ENCODE measurements at places on chromosomes 2 and 18.

GRCh38 chr2:9773903-9774239, 69.4 kb upstream of the TAF1B start:
- no peak for DNase-seq

DNA sequence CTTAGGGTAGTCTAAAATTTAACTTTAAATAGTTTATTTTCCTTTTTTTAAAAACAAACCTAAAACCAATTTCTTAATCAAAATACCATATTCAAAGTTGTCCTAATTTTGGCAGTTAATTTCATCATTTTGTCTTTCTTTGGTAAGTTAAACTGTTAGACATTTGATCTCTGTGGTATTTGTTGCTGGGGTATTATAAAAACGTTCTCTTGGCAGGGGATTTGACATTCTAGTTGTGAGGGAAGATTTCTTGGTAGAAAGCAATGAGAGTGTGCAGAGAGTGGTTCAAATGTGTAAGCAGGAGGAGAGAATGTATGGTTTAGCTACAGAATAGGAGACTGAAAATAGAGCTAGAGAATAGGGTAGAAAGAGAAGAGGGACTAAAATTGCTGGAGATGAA, 14.6 kb downstream of the GULP1 start:
- no peak for DNase-seq

DNA sequence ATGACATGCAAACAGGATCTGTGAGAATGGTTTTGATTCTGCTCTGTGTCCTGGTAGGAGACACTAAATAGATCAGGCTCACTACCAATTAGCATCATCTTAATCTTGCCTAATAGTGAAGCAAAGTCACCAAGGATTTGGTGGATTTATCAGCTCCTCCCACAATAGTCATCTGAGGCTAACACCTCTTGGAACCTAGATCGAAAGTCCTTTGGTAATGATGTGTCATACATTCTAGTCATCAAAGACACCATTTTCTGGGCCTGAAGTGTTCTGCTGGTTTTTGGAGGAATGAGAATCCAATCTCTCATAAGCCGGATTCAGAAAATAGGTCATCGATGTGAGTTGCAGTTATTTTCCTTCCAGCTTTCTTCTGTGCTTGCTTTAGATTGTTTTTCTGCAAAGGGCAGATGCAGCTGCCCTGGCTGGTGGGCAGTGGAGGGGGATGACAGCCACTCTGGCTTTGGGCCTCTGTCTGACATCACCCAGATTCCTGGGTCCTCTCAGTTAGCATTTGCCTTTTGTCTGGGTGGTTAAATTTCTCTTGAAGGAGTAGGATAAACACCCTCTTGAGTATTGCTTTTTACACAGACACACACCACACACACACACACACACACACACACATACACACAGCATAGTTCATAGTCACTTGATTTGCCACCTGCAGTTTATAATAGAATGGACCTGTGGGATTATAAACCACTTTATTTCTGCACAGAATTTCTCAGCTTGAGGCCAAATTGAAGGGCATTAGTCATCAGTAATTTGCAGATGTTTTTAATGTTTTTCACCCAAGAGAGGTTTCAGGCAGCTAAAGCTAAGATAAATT, at the start of gene MYO3B:
MYO3B (plus strand) TSS at position 198 of the 832 bp plus-strand sequence; CDS start at position 339, 141 bp downstream.
- DNase-seq, result no peak

DNA sequence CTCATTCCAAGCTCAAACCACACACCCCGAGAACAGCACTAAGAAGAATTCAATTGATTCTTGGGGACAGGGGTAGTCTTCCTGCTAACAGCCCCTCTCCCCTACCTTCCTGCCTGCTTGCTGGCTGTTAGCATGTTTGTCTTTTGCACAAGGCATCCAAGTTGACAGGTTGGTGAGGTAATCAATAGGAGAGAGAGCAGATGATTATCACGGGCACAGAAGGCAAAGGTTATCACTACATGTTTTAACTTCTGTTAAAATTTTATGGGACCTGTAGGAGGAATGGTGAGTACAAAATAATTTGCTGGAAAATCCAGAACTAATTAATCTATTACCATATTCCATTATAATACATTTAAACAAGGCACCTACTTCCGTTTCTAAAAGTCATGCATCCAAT, 442.1 kb upstream of the TCF4 start:
- no peak for DNase-seq

DNA sequence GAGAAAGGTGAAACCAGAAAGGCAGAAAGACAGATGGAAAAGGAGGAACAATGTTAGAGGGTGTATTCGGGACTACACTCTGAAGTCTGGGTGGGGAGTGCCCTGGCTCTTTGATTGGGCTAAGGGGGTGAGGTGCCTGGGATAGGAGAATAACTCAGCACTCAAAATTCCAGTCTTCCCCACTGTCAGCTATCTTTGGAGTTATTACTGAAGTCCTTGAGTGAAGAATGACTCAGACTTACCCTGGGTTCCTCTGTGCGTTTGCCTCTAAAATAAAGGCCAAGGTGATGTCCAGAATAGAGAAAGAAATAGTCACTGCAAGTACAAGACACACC, 151.8 kb upstream of the SERPINE2 start:
- DNase-seq, result no peak

GRCh38 chr18:32732165-32732564, 40.7 kb downstream of the KLHL14 start:
- no peak for DNase-seq

DNA sequence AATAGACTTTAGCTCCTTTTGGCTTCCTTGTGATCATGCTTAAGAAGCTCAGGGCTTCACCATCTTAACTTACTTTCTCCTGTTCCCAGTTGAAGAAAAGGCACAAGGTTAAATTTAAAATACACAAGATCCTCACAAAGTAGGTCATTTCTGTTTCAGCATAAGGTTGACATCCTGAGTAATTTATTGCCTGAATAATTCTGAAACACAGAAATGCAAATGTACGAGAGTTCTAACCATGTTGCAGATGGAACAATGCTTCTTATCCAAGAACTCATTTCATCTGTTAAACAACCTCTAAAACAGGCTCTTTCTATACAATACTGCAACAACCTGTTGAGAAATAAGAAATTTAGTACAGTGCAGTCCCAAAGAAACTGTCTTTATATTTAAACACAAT, 395.2 kb downstream of the BCL11A start:
- DNase-seq, result no peak

- no peak for DNase-seq
These were observed 932.1 kb upstream of the FSHR start for GRCh38 chr2:50086450-50086849.

DNA sequence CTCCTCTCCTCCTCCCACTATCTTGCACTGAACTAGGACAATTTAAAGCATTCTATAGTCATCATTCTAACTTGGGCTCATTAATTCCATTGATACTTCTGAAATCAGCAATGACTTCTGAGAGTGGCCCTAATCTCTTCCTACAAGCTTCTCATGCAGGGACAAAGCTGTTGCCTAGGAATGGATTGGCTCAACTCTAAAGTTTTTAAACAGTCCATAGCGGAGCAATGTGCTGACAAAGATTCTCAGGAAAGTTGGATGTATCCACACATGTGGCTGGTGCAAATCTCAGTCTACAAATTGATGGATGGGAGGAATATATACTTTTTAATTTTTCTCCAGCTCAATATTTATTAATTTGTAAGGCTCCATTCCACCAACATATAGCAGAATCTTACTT, 388.9 kb downstream of the SETBP1 start:
- no peak for DNase-seq

DNA sequence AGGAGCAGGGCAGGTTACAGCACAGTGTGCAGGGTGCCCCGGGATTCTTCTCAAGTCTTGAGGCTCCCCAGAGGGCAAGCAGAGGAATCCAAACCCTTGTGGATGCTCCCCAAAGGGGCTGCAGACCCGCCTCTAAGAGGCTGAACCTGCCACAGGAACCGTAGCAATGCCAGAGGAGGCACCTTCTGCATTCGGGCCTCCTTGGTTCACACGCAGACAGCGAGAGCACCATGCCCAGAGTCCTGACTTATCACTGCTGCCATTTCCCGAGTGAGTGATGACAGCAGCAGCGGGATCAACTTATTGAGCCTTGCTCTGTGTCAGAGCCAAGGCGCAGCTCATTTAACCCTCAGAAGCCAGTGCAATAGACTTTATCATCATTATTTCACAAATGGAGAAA, 203.5 kb downstream of the CTIF start:
- DNase-seq, result no peak
